LNCaP clone FGC (cell line): ENCODE measurements at places on chromosomes 1 and 21.

- no peak for DNase-seq
Measured at GRCh38 chr1:118698911-118699310, 289.2 kb downstream of the TBX15 start.

GRCh38 chr1:20811916-20812315, 24.8 kb upstream of the HP1BP3 start:
- DNase-seq, result no peak

GRCh38 chr1:204359474-204360255, at the start of gene PLEKHA6:
PLEKHA6 (minus strand) TSS chr1:204359929; CDS start chr1:204273727, 86,202 bp downstream.
- no peak for DNase-seq

DNA sequence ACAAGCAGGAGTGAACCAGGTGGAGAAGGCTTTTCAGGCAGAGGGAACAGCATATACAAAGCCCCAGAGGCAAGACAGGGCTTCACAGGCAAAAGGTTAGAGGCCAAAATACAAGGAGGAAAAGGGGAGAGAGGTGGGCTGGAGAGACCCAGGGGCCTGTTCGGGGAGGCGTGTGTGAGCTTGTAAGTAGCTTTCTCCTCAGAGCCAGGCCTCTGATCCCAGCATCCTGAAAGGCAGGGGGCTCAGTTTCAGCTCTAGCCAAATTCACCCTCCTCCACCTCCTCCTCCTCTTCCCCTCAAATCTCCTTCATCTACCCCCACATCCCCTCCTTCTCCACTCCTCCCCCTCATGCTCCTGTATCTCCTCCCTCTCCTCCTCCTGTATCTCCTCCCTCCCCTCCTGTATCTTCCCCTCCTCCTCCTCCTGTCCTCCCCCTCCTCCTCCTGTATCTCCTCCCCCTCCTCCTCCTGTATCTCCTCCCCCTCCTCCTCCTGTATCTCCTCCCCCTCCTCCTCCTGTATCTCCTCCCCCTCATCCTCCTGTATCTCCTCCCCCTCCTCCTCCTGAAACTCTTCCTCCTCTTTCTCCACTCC, 148.6 kb downstream of the ST6GALNAC5 start:
- no peak for DNase-seq

DNA sequence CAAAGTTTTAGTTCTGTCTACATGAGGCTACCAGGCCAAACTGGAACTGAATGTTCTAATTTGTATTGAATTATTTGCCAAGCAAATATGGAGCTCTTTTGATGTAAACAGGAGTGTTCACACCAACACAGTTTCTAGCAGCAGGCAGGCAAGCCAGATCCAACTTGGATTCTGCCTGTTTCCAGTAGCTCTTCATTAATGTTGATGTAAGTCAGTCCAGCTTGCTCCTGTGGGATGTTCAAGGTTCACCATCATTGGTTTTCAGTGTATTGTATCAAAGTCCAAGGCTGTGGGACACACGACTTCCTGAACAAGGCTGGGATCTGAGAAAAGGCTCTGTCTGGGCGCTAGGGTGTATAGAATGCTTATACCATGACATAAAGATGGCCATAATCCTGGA, 68.1 kb downstream of the PAPPA2 start:
- peak; percentile 34 for DNase-seq

DNA sequence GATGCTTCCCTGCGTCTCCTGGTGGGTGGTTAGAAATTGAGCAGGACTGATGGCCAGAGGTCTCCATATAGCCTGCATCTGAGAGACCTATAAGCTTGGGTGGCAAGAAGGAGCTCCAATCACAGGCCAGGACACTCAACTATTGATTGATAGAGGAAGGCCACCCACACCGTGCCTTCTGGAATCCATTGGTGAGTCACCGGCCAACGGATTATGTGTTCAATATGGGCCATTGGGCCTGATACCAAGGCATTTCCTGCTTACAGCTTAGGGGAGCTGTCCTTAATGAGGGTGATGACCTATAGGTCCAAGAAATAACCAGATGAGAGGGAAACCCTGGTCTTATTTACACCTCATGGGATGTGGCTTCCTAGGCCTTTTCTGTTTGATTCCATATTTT, 115.1 kb downstream of the PLPP3 start:
- DNase-seq, result no peak

GRCh38 chr21:46532080-46532479, 72.8 kb downstream of the S100B start:
- no peak for DNase-seq

DNA sequence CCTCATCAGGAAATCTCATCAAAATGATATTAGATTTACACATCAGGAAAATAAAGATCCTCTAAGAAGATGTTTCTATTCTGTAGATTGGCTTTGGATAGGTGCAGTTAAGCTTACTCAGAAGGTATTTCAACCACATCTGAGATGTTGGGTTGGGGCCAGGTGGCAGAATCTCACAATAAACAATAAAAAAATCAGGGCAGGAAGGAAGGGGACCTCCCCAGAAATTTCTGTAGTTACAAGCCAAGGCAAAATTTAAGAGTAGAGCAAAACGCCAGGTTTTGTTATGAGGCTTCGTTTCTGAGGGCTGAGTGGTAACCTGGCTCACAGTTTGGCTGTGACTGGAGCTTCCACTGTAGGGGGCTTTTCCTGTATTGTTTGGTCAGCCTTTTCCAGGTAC, 84.8 kb downstream of the HUNK start:
- no peak for DNase-seq

DNA sequence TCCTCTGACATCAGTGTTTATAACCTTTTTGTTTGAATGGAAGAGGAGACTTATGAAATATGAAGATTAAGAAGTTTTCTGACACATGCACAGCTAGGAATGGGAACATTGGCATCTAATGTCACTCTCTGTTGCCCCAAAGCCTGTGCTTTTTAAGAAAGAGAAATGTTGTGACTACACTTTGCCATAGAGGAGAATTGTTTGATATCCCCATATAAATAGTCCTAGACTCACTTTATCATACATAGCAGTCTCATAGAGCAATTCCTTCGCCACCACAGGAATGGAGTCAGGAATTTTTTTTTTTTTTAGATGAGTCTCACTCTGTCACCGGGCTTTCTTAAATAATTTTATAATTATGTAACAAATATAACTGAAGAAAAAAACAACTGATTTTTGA, 1.5 kb downstream of the KRTAP21-3 start:
- no peak for DNase-seq

DNA sequence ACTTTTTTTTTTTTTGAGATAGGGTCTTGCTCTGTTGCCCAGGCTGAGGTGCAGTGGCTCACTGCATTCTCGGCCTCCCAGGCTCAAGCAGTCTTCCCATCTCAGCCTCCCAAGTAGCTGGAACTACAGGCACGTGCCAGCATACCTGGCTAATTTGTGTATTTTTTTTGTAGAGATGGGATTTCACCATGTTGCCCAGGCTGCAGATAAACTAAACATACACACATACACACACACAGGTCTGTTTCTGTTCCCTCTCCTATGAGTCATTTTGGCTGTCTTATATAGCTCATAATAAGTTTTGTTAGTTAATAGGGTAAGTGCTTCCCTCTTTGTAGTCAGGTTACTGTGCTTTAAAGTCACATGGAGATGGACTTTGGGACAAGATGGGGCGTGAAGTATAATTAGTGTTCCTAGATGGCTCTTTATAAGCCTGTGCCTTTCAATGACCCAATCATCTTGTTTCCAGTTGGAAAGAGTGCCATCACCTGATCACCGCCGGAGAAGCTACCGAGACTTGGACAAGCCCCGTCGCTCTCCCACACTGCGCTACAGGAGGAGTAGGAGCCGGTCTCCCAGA, 9.1 kb downstream of the PRPF38A start:
- no peak for DNase-seq

GRCh38 chr1:181718034-181718433, 234.7 kb downstream of the CACNA1E start:
- no peak for DNase-seq

GRCh38 chr1:7578206-7578605, 192.9 kb upstream of the VAMP3 start:
- no peak for DNase-seq

DNA sequence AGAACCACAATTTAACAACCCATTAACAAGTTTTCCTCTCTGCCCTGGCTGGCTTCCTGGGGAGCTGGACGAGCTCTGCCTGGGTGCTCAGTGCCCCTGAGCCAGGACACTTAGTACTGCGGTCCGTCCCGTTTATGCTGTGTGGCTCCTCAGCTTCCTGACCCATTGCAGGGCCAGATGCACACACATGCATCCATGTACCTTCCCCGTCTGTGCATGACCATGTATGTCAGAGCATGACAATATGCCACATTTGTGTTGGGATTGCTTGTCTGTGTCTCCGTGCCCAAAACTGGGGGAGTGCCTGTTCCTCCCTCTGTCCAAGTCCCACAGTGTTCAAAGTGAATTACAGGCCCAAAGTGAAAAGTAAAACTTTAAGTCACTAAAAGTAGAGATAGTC, 9.7 kb upstream of the TFF3 start:
- DNase-seq, result no peak

DNA sequence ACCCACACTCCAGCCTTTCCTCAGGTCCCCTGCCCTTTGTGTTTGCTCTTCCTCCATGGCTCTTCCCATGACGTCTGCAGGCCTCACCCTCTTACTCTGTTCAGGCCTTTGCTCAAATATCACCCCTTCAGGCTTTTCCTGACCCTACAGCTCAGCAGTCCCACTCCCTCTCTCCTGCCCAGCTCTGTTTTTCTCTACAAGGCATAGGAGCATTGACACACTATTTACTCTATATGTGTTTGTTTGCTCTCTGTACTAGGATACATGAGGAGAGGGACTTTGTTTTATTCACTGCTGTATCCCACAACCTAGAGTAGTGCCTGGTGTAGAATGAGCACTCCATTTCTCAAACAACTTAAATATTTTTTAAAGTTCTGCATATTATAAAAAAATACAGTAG, 107.4 kb upstream of the COA6 start:
- no peak for DNase-seq

- DNase-seq, result no peak
Measured at GRCh38 chr1:174497478-174497877, 49.7 kb downstream of the GPR52 start.

DNA sequence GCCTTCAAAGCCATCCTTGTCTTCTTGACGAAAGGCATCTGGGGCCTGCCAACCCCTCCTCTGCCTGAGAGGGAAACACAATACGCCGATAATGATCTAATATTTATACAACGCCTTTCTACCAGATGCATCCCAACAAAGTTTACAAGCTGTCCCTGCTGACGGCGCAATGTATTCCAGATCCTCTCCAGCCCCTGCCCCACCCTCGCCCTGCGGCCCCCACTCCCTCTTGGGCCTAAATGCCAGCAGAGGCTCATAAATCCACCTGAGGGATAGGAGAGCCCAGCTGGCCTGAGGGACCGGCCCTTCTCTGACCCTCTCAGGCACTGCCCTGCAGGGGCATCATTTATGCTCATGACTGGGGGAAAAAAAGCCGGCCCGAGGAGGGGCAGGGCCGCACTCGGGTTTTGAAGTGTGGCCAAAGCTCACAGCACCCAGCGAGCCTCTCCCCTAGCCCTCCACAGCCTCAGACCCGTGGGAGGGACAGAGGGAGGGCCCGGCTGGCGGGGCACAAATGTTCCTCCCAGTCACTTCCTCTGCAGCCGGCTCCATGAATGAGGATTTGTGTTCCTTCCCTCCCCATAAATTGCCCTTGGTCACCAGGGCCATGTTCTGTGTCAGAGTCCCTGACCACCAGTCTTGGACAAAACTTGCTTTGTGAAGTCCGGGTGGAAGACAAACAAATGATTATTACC, 140.3 kb downstream of the FOXD2 start:
- peak; percentile 6 for DNase-seq

DNA sequence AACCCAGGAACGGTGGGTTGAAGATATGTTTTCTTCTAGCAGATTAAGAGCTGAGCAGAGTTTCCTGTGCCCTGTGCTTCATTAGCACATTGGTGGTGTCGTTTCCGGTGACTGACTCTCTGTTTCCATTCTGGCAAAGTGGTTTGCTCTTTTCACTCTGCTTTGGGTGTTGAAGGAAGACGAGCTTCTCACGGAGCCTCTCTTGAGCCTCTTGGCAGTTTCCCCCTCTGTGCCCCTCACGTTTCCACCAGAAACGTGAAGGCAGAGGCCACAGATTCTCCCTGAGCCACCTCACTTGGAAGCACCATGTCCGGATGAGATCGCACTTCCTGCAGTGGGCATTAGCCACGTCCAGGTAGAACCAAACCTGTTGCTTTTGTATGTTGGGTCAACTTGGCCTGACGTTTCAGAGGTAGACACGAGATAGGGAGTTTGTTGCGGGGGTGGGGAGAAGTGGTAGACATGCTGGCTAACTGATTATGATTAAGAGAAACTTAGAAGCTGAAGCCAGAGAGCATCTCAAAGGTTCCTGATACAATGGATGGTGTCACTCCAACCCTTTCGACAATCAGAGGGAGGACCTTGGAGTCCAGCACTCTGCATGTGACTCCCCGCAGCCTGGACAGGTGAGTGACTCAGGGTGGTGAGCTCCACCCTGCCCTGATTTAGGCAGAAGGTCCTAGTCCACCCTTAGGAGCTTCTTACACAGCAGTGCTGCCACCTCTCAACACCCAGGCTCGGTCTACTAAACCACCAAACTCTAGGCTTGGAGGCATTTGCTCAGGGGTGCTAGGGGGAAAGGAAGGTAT, at the start of gene LAX1:
TSS of gene LAX1 (plus strand) at position 155 of the 809 bp plus-strand sequence. CDS start at position 538, 383 bp downstream.
- DNase-seq, result no peak

- no peak for DNase-seq
Measured at GRCh38 chr1:70688580-70688979, 277.5 kb downstream of the CTH start.

DNA sequence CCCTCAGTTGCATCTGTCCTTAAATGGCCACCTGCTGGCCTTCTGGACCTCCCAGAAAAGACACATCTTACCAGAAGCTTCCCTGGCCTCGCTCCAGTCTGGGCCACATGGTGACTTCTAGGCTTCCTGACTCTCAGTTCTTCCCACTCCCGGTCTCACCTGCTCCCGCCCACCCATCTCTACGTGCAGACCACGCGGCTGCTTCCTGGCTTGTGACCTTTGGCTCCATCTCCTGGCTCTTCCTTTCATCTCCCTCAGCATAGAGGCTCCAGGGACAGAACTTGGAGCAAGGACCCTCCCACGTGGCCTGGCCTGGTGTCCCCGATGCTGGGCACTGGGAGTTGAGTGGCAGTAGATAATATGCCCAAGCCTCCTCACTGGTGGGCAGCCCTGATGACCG, 124.9 kb upstream of the IRF2BP2 start:
- no peak for DNase-seq

DNA sequence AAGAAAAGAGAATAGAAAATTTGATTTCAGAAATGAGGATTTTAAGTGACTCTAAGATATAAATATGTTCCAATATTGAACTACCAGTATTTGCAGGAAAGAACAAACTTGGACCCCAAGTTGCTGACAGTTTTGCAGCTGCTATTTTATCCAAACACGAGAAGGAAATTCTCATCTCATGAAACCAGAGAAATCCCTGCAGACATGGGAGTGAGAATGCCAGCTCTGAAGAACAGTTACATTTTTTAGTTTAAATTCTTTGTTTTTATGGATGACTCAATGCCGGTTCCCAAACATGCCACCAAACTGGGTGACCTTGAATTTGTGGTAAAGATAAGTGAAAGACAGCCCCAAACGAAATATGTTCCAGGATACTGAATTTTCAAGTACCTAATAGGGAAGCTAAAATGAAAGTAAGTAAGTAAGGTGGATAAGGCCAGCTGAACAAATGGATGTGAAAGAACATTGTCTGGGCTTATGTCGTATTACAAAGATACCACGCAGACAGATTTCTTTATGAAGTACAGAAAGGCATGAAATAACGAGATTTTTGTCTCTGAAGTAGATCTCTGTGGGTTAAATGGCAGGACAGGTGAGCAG, 19.9 kb downstream of the TLR5 start:
- no peak for DNase-seq

- DNase-seq, result no peak
Measured at GRCh38 chr1:12462586-12462985, 155.4 kb downstream of the DHRS3 start.

- DNase-seq, result no peak
Measured at GRCh38 chr1:156935505-156936128, 15.2 kb downstream of the LRRC71 start.

GRCh38 chr1:112011202-112011601, 21.7 kb upstream of the KCND3 start:
- no peak for DNase-seq
